Bronchial epithelial cell (primary cell): ENCODE measurements at places on chromosomes 5 and 9. TPM values are rescaled to one million over a fixed set of nuclear protein-coding genes. Genes with fewer than 3 reads are reported as not detected.

- no peak for DNase-seq
These were observed 31.9 kb upstream of the JADE2 start for GRCh38 chr5:134493461-134494055.

DNA sequence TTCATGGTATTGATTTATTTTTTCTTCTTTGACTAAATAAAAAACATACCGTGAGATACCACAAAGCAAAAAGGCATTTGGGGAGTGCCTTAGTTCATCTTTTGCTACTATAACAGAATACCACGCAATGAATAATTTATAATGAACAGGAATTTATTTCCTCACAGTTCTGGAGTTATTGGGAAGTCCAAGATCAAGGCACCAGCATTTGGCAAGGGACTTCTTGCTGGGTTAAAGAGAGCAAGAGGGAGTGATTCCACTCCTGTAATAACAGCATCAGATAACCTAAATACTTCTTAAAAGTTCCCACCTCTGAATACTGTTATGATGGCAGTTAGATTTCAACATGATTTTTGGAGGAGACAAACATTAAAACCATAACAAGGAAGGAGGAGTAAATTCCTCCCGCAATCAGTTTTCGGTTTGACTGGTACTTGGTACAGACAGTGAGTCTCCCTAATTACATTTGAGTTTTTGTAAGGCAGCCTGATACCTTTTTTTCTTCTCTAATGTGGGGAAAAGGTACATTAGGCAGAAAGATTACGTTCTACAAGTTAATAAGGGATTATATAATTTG is 8.8 kb upstream of the OMD start:
- DNase-seq: no peak

DNA sequence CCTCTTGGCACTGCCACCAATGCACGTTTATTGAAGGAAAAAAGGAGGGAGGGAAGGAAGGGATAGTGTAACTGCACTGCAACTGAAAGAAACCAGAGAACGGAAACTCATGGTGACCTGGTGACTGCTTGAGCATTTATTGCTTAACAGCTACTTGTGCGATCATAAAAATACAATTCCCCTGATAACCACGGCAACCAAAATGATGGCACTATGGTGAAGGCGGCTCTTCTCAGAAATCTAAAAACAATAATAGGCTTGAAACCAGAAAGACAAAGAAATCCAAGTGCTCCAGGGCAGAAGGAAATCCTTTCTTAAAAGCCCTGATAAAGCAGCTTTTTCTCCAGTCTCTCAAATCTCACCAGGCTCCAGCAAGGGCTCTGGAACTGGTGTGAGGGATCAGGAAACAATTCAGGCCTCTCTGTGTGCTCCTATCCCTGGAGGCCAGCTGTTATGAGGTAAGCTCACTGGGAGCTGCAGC is 1.9 kb downstream of the FBXO10 start:
- no peak for DNase-seq

DNA sequence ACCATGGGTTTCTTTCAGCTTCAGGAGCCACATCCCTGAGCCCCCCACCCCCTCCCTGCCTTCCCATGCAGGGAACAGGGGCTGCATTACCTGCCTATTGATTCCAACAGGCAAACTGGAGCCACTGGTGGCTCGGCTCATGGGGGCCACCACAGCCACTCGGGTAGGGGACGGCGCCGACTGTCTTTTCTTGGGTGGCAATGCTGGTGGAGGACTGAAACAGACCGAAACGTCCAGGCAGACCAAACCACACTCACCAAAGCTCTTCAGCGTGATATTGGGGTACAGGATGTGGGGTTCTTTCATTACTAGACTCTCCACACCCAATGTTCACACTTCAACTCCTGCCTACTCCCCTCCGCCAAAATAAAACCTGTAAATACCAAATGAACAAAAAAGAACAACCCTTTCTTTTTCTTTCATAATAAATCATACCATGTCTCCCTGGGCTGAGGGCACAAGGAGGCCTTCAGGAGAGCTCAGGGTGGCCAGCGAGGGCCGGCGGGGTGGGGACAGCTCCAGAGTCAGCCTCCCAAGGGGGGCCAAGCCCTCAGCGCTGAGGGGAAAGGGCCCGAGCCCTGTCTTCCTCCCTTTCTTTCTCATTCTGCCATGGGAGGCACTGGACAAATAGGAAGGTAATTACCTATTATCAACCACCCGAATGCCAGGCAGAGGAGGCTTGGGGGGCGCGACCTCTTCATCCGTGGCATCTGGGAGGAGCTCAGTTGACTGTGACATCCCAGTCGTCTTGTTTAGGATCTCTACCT is 83.3 kb downstream of the PRRT1B start:
- DNase-seq: no peak

Gene KCNMB1
- total RNA-seq: not detected in 2 replicates

DNA sequence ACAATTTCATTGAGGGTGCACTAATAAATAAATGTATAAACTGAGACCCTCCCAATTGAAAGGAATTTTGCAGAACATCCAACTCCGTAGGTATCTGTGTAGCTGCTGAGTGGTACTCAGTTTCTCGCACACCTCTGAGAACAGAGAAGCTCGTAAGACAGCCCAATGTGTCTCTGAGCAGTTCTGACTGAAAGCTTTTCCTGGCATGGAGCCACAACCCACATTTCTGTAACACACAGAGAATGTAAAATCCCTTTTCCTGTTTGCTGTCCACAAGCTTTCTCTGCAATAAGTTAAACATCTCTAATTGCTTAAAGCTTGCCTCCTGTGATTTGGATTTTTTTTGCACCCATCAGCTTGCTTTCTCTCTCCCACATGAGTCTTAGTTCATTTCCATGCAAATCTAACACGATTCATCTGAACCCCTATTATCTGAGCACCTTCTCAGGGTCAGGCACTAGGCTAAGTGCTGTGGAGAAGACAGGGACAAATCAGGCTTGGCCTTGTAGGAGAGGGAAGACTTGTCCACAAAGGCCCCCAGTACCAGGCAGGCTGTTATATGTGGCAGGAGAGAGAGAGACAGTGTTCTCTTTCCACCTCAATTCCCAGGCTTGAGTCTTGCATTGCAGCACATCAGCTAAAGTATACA is 44.2 kb upstream of the COL15A1 start:
- peak; percentile 31 for DNase-seq

Gene LSM11
- 2.9 and 4.5 TPM in 2 replicates for total RNA-seq
